ENCODE measurements at places on chromosomes 13 and 19.

DNA sequence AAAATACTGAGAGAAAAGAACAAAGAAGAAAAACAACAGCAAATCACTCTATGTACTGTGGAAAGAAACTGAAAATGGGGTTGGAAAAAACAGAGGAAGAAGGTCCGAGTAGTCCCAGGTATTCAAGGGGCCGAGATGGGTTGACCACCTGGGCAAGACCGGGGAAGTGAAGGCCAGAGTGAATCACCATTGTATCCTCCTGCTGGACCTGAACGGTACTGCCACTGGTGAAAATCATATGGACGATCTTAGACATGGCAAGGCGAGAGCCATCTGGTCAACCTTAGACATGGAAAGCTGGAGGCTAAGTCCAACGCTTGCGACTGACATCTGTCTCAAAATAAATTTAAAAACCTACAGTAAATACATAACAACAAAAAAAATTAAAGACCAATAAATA, 44.4 kb upstream of the ZNF91 start:
- no peak for DNase-seq

- no peak for DNase-seq
Measured at GRCh38 chr13:36146511-36147269, 15.5 kb upstream of the DCLK1 start.

- no peak for DNase-seq
Measured at GRCh38 chr13:53357582-53357981, 329.0 kb downstream of the OLFM4 start.

DNA sequence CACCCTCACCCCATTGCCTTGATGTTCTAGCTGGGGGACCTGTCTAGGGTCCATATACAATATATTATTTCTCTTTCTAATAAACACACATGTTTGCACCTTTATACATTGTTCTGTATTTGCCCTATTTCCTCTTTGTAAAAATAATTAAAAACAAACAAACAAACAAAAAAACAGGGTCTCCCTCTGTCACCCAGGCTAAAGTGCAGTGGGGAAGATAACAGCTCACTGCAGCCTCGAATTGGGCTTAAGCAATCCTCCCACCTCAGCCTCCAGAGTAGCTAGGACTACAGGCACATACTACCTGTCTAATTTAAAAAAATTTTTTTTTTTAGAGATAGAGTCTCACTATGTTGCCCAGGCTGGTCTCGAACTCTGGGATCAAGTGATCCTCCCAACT, 5.9 kb upstream of the FBN3 start:
- no peak for DNase-seq

DNA sequence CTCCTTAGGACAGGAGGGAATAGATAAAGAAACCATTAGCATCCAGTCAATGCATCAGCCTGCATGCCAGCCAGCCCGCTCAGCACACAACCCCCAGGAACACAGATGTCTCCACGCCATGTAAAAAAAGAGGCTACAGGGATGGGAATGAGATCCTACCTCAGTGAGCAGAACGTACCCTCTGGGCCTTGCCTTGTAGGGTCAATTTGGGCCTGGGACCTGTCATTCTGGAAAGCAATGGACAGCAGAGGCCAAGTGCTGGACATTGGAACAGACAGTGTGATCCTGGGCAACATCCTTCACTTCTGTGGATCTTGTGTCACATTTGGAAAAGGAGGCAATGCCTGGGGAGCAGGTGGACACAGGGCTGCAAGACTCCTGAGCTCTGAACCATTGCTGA, 26.0 kb downstream of the VSTM2B start:
- no peak for DNase-seq

DNA sequence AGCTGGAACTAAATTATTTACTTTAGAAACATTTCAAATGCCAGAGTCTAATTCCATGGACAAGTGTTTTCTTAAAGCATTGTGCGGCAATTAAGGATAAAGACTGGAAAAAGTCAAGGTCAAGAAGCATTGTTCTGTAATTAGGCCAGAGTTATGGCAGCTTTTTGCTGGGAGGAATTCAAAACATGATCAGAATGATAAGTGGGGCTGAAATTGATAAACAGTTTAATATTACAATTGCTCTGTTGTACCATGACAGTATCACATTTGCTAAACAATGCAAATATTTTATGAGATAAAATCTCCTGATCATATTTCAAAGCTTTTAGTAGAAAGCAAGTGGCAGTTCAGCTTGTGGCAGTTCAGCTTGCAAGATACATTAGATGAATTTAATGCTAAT, 513.7 kb downstream of the GPC6 start:
- DNase-seq, result no peak

DNA sequence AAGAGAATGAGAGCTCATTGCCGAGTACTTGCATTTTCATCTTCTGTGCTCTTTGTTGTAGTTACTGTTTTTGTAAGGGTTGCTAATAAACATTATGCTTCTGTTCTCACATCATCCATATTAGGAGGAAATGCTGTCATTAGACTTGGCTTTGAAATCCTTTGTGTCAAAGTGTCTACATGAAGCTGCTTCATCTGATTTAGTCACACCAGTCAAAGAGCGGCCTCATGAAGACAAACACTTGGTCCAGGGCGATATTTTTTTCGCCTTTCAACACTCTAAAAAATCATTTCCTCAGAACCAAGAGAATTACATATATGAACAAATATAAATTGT, 105.0 kb downstream of the SPRY2 start:
- DNase-seq, result no peak

GRCh38 chr19:7646426-7646700, 9.5 kb downstream of the STXBP2 start:
- no peak for DNase-seq

- DNase-seq, result no peak
Measured at GRCh38 chr13:63449550-63449949, 2033.9 kb upstream of the PCDH20 start.

GRCh38 chr13:22017226-22017625, 346.4 kb downstream of the FGF9 start:
- DNase-seq, result no peak

- DNase-seq, result peak; percentile 84
Measured at GRCh38 chr19:1259206-1259875, 9.8 kb upstream of the CIRBP start.

Measured in CD4-positive, alpha-beta T cell treated with Interleukin-15 for 1 hour (primary cell).